ENCODE measurements at places on chromosomes 3 and 15.

DNA sequence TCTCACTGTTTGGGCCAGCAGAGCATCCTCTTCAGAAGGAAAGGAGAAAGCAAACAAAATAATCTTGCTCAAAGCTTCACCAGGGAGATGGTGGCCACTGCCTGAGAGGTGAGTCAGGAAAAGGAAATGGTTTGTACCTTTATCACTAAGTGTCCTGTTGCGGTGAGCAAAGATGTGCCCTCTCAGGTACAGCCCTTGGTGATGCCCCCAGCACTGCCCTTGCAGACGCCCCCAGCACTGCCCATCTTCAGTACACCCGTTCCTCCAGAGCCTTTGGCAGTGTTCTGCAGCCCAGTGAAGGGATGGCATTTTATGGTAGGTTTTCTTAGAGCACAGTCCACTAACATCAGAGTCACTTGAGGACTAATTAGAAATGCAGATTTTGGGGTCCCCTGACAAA lies 92.3 kb downstream of the ZNF621 start:
- no peak for DNase-seq

- DNase-seq: peak; percentile 34
These were observed 688 bp downstream of the SETD5 start for GRCh38 chr3:9397906-9398699.

DNA sequence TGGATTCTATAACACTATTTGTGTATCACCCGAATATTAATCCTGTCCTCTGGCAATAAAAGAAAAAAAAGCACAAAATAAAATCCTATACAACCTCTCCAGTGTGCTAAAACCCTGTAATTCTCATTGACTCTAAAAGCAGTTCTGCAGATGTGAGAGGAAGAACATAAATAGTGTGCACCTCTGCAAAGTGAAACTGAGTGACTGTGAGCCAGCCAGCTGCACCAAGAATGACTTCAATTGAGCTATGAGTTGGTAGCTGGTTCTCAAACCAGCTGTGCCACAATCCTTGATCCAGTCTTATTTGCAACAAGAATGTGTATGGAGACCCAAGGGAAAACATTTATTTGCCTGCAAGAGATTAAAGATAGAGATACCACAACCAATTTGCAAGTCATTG lies 31.2 kb upstream of the COL8A1 start:
- DNase-seq: no peak

DNA sequence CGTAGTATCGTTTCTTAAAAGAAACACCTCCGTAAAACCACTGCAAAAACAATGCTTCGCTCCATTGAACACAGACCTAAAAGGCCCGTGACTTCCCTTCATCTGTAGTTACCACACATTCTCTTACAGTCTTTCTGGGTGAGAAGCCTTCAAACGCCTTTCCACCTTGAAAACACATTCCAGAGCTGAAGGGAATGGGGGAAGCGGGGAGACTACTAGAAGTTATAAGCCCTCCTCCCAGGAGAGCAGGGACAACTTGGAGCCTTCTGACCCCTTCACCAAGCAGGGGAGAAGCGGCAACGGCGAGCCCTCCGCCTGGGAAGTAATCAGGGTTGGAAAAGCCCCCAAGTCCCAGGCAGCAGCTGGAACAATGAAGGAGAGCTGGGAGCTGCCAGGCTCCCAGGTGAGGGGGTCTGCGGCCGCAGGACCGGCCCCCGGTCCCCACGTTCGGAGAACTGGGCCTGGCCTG lies 461 bp downstream of the SECISBP2L start:
- DNase-seq: peak; percentile 2

DNA sequence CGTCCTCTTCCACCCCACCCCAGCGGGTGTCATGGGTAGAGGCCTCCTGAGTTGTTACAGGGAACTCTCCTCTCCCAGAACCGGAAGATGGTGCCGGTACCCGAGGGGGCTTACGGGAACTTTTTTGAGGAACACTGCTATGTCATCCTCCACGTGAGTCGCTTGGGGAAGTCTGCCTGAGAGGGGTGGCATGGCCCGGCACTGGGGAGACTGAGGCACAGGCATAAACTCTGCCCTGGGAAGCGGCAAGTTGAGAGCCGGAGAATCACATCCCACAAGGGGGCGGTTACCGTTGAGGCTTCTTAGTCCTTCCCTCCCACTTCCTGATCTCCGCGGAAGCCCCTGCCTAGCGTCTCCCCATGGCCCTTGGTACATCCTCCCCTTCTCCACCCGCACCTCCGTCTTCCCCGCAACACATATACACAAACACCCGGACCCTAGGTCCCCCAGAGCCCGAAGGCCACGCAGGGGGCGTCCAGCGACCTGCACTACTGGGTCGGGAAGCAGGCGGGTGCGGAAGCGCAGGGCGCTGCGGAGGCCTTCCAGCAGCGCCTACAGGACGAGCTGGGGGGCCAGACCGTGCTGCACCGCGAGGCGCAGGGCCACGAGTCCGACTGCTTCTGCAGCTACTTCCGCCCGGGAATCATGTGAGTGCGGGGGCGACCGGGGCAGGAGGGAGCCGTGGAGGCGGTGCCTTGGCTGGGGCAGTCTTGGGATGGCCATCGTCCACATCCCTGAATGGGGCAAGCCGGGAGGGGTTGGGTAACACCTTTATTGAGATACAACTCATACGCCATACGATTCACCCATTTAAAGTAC lies 3.4 kb downstream of the VILL start:
- peak; percentile 44 for DNase-seq

DNA sequence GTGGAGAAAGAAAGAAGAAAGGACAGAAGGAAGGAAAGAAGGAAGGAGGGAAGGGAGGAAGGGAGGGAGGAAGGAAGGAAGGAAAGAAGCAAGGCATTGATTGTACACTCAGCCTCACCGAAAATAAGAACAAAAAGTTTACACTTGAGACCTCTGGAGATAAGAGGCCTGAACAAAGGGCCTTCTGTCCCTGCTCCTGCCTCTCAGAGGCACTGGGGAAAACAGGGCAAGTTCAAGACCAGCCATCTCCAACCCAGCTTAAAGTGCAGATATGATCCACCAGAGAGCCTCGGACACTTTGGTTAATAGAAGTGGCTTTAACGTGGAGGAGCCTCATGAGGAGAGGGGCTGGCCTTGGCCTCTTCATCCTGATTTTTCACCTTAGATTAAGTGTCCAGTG lies 582.9 kb upstream of the PPP2R3A start:
- no peak for DNase-seq

DNA sequence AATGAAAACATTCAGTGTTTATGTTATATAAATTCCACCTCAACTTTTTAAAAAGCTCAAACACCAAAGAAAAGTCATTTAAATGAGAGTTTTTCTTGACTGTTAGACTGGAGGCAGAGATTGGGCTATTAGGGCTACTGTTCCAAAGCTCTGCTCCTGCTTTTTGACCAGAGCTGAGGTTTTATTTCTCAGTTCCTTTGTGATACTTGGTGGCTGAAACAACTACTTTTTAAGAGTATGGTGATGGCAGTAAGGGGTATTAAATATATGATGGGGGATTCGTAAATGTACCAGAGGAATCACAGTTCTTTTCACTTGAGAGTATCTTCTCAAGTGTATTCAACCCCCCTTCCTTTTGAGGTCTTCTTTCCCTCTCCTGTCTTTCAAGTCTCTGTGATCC lies 186.1 kb upstream of the CGNL1 start:
- no peak for DNase-seq

GRCh38 chr3:12142476-12142875 lies 16.2 kb downstream of the TIMP4 start:
- DNase-seq: no peak

All from activated CD4-positive, alpha-beta T cell treated with anti-CD3 and anti-CD28 coated beads for 4 hours (primary cell).